Heart left ventricle (tissue), 16 donors: ENCODE measurements at places on chromosomes 12 and 14. TPM values are rescaled to one million over a fixed set of nuclear protein-coding genes. Genes with fewer than 3 reads are reported as not detected.
A peak's percentile ranks its signal among the peaks of the same experiment; 100 is the strongest.

GRCh38 chr14:27750114-27750513 is 1016.5 kb upstream of the FOXG1 start:
- DNase-seq = no peak

GRCh38 chr14:35480119-35480769 is 53.7 kb upstream of the INSM2 start:
- DNase-seq = no peak

- DNase-seq = no peak
Measured at GRCh38 chr14:69716478-69717187, 50.3 kb upstream of the SRSF5 start.

GRCh38 chr12:104656921-104657320 is 200.2 kb downstream of the CHST11 start:
- no peak for DNase-seq

GRCh38 chr14:55200651-55201050 is 9.3 kb upstream of the DLGAP5 start:
- no peak for DNase-seq

Gene CACNA1C
- total RNA-seq = 175 TPM

DNA sequence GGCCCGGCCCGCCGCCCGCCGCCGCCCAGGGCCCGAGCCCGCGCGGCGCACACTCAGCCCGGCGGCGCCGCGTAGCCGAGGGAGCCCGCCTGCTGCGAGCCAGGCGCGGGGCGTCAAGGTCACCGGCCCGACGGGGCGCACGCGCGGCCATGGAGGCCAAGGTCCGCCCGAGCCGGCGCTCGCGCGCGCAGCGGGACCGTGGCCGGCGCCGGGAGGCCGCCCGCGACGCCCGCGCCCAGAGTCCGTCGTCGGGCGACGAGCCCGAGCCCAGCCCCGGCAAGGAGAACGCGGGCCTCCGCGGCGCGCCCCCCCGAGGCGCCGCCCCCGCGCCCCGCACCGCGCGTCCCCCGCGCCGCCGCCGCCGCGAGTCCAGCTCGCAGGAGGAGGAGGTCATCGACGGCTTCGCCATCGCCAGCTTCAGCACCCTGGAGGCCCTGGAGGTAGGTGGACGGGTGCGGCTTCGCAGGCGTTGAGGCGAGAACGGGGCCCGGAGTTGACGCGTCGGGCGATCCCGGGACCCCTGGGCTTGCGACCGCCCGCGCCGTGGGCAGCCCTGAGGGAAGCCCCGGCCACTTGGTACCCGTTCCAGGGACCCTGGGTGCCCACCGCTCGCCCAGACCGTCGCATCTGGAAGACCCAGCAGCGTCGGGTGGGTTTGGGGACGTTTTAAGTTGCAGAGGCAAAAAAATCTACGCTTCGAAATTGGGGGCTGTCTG is 629 bp downstream of the FBRSL1 start:
- peak; percentile 37 for DNase-seq

GRCh38 chr14:60328583-60328982 is 79.6 kb downstream of the PPM1A start:
- no peak for DNase-seq

Gene SLC10A1
- not detected for total RNA-seq

Gene VRK1
- total RNA-seq = 7.3 TPM

GRCh38 chr14:68621400-68622365 is 171.2 kb downstream of the ZFP36L1 start:
- DNase-seq = peak; percentile 61

- DNase-seq = no peak
Measured at GRCh38 chr12:43826681-43827080, 9.2 kb upstream of the TMEM117 start.

- DNase-seq = no peak
Measured at GRCh38 chr12:127885954-127886750, 380.8 kb upstream of the TMEM132C start.

Gene TCL1B
- not detected for total RNA-seq
